Mesenchymal stem cell (in vitro differentiated cells and primary cell): ENCODE measurements at places on chromosomes 2 and 18.

DNA sequence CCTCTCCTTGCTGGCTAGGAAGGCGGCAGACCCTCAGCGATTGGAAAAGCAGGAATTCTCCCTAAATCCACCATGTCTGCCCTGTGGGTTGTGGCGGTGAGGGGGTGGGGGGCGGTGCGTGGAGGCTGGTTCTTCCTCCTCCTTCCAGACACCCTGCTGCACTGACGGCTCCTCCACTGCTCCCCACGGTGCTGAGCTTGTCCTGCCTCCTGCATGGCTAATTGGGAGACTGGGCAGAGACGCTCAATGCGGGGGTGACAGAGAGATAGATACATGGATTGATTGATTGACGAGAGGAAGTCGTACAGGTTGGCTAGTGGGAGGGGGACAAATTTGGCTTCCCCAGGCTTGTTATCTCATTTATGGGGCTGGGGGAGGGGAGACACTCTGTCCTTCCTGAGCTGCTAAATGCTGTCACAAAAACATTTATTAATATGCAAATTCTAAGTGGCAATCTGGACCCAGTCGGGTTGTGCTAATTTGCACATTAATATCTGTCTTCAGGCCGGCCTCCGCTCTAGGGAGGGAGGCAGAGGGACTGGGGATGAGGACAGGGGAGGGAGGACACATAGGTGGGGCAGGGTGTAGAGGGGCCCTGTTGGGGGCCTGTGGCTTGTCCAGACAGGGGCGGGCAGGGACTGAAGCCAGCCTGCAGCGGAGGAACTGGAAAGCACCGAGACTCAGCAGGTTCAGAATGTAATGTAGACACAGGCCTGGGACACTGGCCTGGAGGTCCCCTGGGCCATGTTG lies 181.6 kb downstream of the CELF4 start:
- DNase-seq: no peak

- no peak for DNase-seq
Observed at GRCh38 chr2:126494593-126494992, 161.4 kb upstream of the GYPC start.

DNA sequence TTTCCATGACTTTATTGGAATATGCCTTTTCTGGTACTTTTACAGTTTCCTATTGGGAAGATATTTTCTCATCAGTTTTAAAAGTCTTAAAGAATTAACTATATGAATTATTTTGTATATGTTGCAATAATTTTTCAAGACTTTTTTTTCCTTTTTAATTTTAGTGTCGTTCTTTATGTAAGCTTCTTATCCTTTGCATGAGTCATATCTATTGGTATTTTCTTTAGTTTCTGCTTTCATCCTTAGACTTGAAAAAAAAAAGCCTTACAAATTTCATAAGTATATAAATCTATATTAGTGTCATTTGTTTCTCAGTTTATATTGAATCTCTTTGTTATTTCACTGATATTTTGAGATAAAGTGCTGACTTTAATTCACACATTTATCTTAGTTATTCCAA lies 94.9 kb downstream of the DSEL start:
- DNase-seq: no peak

DNA sequence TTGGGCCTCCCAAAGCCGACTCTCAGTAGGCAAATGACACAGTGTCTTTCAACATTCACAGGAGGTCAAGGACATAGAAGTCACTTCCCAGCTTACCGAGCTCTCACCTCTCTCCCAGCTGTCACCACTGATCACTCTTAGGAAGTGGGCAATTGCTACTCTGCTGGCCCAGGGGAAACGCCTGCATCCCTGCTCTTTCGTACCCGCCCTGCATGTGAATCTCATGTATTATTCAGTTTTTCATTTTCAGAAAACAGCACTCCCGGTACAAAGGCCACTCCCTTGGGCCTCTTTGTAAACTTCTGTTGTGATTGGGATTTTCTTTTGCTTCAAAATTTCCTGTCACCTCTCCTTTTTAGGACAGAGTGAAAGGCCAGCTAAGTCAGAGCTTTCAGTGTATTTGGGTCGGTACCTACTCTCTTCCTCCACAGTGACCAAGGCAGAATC lies 15.4 kb downstream of the MRPL44 start:
- DNase-seq: no peak

DNA sequence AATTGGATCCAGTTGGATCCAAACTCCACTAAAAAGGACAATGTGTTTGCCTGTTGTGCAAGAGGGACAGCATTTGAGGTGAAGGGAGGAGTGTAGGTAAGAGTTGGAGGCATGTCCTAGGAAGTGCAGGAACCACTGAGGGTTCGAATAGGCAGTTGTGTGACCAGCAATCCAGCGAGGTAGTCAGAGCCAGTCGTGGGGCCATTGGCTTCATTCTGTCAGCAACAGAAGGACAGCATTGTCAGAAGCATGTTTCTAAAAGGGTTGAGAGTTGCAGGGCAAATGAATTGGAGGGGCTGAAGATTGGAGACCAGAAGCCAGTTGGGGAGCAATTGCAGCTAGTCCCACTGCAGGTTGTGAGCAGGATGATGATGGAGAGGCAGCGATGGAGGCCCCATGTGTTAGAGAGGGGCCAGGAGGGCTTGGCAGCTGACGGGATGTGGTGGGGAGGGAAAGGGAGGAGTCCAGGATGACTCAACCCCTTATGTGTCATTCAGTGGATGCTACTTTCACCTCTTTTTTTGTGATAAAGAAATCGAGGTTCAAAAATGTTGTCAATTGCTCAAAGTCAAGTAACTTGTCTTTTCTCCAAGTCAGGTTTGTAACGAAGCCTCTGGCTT lies 96.7 kb upstream of the SIX3 start:
- no peak for DNase-seq

- DNase-seq: no peak
Observed at GRCh38 chr18:12304351-12305210, 3.5 kb upstream of the TUBB6 start.

GRCh38 chr2:8679827-8680731 lies 1.8 kb upstream of the ID2 start:
- peak; percentile 59 for DNase-seq

DNA sequence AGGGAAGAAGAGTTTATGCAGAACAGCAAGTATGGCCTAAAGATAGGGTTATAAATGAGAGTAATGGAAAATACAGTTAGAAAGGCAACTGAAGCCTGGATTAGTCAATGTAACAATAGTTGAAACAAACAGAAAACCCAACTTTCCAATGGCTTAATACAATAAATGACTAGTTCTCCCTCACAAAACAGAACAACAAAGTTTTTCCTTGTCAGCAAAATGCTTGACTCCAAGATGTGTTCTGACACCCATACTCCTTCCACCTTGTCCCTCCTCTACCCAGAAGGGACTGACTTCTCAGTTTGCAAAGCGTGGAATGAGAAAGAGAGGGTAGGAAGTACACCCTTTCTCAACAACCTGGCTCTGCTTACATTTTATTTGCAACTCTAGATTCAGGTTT lies 191.4 kb upstream of the OSR1 start:
- no peak for DNase-seq

- DNase-seq: no peak
Observed at GRCh38 chr2:68568116-68568515, 75.3 kb upstream of the PROKR1 start.

DNA sequence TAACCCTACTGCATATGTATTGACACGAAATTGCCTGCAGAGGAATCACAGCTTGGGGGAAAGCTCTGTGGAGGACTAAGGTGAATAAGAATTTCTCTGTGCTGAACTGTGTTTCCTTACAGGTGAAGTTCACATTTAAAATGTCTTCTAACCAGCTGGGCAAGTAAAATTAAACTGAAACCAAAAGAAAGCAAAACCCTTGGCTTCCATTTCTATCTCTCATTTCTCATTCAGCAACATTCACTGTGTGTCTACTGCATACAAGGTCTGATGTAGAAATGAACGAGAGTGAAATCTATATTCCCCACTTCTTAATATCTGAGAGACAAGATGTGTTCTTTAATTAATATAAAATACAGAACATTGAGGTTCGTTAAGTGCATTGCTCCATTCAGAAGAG lies 397.3 kb downstream of the SOX11 start:
- DNase-seq: no peak

GRCh38 chr2:46967990-46968647 lies 52.5 kb upstream of the MCFD2 start:
- DNase-seq: peak; percentile 83

DNA sequence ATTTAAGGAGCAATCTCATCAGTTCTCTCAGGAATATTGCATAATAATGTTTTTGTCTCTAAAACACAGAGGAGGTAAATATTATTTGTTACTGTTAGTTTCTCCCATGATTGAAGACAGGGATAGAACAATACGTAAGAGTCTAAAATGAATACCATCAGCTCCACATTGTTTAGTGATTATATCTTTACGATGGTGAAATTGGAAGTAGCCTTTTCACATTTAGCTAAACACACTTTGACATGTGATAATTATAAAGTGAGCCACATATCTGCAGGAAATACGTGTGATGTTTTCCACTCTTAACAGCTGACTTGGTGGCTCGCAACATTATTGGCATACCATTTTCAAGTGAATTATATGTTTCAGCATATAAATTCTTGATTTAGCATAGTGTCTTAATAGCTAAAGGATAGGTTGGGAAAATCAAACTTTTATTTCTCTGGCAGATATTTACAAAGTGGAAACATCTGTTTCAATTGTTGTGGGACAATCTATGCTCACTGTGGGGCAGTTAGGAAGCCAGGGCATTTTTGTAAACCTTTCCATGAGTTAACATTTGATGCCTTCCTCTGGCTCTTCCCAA lies 208.1 kb upstream of the RASGRP3 start:
- DNase-seq: peak; percentile 42

- no peak for DNase-seq
Observed at GRCh38 chr2:8693157-8693821, 11.4 kb downstream of the ID2 start.

DNA sequence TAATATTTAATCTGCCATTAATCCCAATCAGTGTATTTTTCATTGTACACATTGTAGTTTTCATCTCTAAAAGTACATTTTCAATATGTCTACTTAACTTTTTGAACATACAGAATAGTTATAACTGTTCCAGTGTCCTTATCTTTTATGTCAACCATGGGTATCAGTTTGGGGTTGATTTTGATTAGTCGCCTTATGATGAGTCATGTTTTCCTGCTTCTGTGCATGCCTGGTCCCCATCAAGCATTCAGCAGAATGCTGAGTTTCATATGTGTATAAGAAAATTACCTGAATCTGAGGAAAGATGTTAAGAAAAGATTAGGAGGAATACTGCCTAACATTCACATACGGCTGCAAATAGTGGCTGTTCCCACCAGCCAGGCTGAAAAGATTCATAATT lies 17.7 kb downstream of the SPDYA start:
- DNase-seq: no peak

DNA sequence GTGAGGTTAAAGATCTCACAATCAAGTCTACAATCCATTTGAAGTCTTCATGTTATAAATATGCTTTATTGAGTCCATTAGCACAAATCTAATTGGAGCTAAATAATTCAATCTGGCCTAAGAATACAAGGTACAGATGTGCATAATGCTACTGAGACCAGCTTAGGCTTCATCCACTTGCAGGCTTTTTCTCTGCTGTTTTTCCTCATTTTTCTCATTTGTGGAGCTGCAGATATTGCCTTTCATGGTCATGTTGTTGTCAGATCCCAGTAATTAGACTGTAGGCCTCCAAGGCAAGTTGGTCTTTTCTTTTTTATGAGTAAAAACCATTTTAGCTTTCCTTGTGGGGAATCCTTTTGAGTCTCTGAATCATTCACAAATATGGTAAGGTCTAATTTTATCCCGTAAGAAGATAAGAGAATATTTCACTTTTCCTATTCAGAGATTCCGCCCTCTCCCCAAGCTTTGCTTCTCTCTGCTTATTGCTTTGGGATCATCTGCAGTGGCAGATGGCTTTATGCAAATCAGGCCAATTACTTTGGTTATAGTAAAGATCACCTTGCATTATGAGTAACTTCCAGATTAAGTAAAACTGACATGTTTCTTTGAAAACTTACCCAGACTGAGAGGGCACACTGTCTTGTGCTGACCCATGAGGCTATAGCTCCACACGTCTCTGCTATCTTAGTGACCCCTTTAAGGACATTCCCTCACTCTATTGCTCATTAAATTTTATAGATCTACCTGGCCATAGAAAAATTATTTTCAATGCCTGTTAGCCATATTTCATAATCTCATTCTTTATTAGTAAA lies 80.9 kb downstream of the MGAT5 start:
- no peak for DNase-seq

DNA sequence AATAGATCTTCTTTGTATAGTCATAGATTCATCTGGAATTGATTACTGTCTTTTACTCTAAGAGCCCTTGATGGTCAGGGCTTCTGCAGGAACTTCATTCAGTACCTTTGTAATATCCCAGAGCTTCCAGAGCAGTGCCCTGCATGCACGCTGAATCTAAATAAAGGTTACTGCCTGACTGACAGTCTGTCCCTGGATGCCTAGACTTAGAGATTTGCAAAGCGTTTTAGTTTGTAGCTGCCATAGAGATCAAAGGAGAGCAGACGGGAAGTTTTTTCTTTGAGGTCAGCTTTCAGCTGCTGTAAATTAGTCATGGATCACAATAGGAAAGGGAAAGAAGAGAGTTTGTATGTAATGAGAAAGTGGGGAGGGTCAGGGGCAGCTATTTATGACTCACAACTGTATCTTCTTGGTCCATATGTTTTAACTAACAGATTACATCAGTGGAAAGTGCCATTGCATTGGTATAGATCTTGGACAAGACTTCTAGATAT lies 45.2 kb upstream of the NYAP2 start:
- DNase-seq: peak; percentile 79

GRCh38 chr2:217703999-217704398 lies 298.8 kb downstream of the TNS1 start:
- DNase-seq: no peak

DNA sequence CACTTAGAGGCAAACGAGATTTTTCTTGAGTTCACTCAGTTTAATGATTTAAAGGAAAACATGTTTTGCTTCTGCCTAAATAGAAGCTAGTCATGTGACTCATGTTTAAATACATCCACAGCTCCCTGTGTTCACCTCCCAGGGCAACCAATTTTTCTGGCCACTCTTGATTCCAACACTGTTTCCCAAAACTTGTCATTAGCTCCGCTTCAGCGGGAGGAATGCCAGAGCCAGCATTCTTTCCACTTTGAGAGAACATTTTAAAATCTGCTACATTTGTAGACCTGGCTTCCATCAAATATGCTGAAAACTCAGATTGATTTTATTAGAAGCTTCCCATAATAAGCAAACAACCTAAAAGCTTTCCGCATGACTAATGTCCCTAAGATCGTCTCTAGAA lies 2.8 kb upstream of the CYS1 start:
- DNase-seq: no peak

- DNase-seq: no peak
Observed at GRCh38 chr2:83079007-83079406, 1380.1 kb downstream of the SUCLG1 start.

GRCh38 chr2:134107402-134107801 lies 146.5 kb upstream of the MGAT5 start:
- no peak for DNase-seq

GRCh38 chr18:25067275-25068025 lies 284.5 kb downstream of the ZNF521 start:
- no peak for DNase-seq

- DNase-seq: no peak
Observed at GRCh38 chr2:187617905-187618304, 63.7 kb upstream of the TFPI start.

DNA sequence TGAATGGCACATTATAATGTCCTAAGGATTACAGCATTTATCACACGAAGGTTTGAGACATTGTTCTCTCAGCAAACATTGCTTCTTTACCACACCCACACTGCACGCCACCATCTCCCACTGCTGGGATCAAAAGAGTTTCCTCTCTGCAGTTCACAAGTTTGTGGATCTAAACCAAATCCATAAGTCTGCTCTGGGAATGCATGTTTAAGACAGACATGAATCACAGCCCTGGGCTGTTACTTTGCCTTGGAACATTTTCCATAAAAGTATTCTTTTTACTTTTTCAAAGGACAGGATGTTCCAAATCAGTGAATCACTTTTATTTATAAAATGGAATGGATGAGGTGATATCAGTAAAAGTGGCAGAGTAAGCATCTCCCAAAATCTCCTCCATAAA lies 36.1 kb downstream of the STPG4 start:
- DNase-seq: peak; percentile 72
